ENCODE measurements at places on chromosomes 5 and 9.

- DNase-seq = no peak
Measured at GRCh38 chr5:123036391-123037103, at the start of gene PPIC. TSS of gene PPIC (minus strand) at chr5:123036725. CDS start at chr5:123036625, 100 bp downstream.

- DNase-seq = no peak
Measured at GRCh38 chr9:27683181-27683580, 109.9 kb upstream of the C9orf72 start.

DNA sequence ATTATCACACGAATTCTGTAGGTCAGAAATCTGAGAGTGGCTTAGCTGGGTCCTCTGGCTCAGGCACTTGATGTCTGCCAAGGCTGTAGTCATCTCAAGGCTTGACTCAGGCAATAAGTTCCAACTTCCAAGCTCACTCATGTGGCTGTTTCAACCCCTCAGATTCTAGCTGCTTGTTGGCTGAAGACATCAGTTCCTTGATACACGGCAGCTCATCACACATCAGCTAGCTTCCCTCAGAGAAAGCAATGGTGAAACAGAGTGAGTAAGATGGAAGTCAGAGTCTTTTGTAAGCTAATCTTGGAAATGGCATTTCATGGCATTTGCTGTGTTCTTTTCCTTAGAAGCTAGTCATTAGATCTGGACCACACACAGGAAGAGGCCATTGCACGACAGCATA, 204.2 kb upstream of the PTGER4 start:
- no peak for DNase-seq

DNA sequence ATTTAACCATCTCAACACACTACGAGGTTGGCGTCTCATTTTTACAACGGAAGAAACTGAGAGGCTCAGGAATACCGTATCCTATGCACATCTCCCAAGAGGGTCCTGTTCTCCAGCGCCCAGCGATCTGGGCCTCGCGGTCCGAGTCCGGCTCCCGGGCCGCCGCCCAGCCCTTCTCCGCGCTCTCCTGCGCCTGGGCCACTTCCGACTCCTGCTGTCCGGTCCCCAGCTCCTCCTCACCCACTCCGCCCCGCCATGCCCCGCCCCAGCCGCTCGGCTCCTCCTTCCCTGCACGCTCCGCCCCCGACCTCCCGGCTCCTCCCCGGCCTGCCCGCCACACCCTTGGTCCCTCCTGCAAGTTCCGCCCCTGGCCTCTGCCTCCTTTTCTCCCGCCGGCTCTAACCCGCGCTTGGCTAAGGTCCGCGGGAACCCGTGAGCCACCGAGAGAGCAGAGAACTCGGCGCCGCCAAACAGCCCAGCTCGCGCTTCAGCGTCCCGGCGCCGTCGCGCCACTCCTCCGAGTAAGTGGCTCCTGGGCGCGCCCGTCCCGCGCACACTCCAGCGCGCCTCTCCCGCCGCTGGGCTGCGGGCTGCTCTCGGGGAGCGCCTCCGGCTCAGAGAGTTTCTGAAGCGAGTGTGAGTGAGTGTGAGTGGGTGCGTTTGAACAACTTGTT, 87.3 kb upstream of the TNFAIP8 start:
- DNase-seq = peak; percentile 93

GRCh38 chr9:83384214-83384613, 154.0 kb downstream of the FRMD3 start:
- DNase-seq = no peak

DNA sequence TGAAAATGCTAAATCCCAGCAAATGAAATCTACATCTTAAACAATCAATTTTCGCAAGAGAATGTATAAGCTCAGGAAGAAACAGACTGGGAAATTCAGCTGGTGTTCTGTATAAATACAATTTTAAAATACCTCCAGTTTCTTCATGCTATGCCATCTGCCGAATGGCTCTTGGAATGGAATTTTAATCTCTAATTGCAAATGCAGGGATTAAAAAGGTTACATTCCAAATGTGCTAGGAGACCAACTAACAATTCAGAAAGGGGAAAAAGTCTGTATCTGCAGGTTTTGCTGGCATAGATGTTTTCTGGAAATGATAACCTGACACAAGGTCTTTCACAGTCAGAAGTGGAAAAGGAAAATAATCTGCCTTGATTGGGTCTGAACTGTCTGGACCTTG, 379.7 kb downstream of the MAT2B start:
- DNase-seq = no peak

- no peak for DNase-seq
Measured at GRCh38 chr5:58524571-58524970, 33.3 kb downstream of the GAPT start.

DNA sequence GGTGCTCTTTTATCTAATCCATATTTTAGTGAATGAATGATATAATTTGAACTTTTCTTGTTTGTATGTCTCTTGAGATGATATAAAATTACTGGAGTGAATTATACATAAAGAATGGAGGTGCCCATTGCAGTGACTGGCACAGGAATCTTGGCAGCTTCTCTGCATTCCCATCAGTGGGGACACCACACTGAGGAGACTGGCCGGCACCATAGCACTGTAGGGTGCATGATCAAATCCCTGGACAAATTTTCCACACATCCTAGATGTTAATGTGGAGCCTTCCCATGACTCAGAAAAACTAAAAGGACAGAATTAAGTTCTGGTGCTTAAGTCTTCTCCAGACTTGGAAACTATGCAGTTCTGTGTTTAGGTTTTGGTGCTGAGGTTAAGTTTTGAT, 124.1 kb downstream of the CEP120 start:
- no peak for DNase-seq

GRCh38 chr5:56078278-56079156, 83.8 kb upstream of the IL6ST start:
- no peak for DNase-seq

DNA sequence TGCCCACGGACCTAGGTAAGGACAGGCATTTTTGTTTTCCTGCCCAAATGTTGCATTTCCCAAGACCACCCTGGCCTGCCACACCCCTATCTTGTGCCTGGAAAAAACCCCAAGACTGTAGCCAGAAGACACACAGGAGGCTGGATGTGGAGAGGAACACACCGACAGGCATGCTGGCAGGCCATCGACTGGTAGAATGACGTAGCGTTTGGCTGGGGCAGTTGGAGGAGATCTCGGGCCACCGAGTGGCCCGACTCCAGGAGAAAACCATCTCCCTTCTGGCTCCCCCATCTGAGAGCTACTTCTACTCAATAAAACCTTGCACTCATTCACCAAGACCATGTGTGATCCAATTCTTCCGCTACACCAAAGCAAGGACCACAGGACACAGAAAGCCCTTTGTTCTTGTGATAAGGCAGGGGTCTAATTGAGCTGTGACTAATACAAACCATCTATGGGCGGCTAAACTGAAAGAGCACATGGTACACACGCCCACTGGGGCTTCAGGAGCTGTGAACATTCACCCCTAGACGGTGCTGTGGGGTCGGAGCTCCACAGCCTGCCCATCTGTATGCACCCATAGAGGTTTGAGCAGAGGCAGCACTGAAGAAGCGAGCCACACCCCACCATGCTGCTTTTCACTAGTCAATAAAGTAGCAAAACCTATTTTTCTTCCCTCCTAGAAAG, 38.9 kb upstream of the N4BP3 start:
- DNase-seq = no peak

GRCh38 chr5:96577909-96578308, 84.3 kb upstream of the CAST start:
- DNase-seq = no peak

DNA sequence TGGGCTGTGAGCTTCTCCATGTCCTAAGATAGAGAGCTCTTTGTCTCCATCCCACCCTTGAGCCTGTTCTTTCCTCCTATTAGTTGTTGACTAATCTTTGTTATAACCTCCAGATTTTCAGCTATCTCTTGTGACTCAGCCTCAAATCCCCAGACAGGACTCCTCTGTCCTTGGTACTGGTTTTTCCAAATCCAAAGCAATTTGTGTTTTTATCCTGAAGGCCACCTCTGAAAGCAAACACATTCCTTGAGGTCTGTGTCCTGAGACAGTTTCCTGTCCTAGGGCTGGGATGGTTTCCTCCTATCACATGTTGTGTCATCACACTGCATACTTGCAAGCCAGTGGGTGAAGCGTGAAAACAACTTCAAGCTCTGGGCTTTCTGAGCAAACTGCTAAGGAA, 8.5 kb downstream of the TNC start:
- DNase-seq = no peak

DNA sequence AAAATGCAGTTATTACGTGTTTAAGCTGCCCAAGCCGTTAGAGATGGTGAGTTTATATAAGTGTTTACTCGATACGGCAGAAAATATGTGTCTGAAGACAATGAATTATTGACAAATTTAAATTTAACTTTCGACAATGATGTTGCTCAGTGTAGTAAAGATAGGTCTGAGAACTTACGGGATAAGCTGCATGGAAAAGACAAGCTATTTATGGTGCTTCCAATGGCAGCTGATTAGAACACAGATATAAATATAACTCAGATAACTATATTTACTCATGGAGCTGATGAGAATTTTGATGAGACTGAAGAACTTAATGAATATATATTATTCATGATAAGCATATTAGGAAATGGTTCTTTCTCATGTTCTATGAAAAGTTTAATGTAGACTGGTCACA, 139.3 kb downstream of the AUH start:
- DNase-seq = no peak

GRCh38 chr5:38753141-38753540, 92.7 kb upstream of the OSMR start:
- DNase-seq = no peak

- no peak for DNase-seq
Measured at GRCh38 chr9:68794898-68795297, 89.9 kb downstream of the PIP5K1B start.
